ENCODE measurements at places on chromosomes 16 and 17.

GRCh38 chr17:32658470-32659418 is 172.0 kb downstream of the CDK5R1 start:
- no peak for DNase-seq

- peak; percentile 36 for DNase-seq
Measured at GRCh38 chr16:68229431-68230175, 6.3 kb downstream of the ESRP2 start.

DNA sequence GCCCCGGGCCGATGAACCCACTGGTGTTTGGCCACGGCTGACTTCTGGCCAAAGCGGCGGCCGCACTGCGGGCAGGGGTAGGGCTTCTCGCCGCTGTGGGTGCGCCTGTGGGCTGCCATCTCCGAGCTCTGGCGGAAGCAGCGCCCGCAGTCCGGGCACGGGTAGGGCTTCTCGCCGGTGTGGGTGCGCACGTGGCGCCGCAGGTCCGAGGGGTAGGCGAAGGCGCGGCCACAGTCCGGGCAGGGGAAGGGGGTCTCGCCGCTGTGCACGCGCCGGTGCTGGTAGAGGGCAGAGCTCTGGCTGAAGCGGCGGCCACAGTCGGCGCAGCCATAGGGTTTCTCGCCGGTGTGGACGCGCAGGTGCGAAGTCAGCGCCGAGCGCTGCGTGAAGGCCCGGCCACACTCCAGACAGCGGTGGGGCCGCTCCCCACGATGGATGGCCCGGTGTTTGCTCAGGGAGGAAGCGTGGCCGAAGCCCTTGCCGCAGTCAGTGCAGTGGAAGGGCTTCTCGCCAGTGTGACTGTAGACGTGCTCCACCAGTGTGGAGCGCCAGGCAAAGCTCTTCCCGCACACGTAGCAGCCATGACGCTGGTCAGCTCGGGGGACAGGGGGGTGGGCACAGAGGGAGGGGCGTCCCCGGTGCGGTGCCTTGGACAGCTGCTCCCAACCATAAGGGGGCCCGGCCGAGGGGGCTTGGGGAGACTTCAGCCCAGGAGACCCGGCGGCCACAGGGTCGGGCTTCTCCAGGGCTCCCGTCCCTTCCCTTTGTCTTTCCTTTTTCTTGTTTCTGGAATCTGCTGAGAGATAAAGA is 2.7 kb downstream of the ZNF764 start:
- DNase-seq = no peak

- DNase-seq = no peak
Measured at GRCh38 chr16:66693149-66693548, 3.4 kb downstream of the CMTM4 start.

- DNase-seq = no peak
Measured at GRCh38 chr17:14135906-14136590, 66.7 kb downstream of the COX10 start.

DNA sequence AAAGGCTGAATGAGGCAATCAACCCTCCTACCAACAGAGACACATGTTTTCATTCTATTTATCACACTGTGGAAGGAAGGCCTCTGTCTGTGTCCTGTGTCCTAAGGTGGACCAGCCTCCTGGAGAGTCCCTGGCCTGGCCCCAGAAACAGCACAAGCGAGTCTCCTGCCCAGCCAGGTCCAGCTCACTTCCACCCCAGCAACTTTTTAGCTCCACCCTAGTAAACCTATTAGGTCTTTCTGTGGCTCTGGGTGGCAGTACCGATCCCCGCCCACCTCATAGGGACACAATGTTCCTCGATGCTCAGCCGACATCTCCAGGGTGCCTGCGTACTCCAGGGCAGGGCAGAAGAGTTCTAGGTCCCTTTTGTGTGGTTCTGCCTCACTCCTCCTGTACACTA is 10.7 kb downstream of the DRC3 start:
- DNase-seq = no peak

DNA sequence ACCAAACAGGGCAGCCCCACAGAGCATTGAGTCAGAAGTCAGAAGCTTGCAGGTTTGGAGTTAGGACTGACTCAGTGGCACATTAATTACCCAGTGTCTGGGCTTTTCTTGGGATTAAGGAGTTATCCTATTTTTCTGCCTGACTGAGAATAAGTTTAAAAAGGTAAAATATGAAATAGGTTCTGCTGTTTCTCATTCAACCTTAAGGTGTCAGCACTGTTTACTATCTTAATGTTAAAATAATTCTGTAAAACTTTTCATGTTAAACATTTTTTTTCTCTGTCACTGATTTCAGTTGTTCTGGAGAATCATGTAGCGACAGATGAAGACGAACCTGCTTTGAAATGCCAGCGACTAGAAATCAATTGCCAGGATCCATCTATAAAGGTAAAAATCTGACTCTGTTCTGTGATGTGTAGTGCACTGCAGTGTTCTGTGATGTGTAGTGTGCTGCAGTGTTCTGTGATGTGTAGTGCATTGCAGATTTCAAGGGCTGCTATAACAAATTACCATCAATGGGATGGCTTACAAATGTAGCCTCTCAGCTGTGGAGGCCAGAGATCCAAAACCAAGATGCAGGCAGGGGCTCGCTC is 128.0 kb downstream of the LAT start:
- no peak for DNase-seq

DNA sequence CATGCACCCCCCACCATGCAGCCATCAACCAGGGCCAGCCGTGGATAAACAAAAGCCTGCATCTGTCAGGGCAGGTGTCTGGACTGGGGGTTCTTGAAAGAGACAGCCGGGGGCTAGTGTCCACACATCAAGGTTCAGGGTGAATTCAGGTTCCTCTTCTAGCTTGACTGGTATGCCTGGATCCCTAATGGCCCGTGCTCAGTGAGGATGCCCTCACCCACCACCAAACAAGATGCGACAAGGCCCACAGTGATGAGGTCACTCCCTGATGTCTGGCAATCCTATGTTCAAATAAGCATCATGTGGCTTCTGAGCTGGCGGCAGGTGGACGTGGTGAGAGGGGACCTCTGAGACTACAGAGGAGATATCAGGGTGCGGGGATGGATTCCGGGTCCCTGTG is 64.6 kb downstream of the GOSR1 start:
- no peak for DNase-seq

- DNase-seq = no peak
Measured at GRCh38 chr16:57763285-57764005, 27.9 kb downstream of the KATNB1 start.

GRCh38 chr17:50556803-50557202 is 3.7 kb upstream of the CACNA1G start:
- no peak for DNase-seq

GRCh38 chr16:66127459-66128370 is 238.8 kb upstream of the CDH5 start:
- DNase-seq = no peak

DNA sequence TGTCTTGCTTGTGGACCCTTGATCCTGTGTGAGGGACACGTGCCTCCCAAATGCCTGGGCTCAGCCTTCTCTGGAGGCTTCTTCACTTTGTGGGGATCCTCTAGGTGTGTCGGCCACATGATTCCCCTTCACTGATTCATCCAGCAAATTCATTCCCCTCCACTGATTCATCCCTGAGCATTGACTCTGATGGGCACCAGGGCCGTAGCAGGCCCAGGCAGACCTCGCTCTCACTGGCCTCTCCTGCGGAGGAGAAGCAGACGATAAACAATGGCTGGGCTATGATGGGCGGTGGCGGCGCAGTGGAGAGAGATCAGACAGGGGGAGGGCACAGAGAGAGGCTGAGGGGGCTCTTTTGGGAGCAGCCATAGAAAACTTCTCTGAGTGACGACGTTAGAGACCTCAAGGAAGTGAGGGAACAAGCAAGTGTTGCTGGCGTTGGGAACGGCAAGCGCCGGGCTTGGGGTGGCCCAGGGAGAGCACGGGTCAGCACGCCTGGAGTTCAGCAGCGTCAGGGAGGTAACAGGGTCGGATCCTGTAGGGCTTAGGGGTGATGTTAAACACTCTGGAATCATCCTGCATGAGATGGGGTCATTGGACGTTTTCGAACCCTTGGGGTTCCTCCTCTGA is 17.5 kb upstream of the RPTOR start:
- DNase-seq = no peak

DNA sequence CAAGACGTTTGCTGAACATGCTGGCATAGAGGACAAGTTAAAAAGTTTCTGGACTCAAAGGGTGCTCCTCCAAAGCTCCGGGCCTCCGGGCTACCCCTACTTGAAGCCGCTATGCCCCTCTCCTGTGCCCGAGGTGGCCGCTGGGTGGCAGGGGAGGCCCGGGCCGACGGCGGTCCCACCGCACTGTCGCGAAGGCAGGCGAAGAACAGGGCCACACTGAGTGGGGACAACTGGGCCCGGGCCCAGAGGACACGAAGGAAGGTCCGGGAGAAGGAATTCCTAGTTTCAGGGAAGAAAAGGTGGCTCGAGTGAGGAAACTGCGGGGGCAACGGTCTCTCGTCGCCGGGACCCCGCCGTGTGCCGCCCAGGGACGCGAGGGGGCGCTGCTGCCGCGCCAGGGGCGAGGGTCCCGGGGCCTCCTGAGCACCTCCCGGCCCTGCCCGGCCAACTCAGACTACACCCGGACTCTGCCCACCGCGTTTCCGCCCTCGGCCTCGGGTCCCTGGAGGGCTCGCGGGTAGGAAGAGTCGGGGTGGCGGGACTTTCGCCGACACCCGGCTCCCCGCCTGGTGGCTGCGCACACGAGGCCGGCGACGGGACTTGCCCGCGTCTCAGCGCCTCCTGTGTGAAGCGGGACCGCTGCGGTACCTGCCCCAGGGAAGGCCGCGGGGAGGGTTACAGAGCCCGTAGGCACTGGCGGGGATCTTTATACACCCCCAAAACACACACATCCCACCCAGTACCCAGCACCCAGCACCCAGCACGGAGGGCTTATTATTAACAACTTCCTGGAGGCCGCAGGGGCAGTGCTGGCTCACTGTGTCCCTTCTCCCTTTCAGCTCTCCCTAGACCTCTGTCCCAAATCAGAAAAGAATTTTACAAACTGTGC is 772 bp upstream of the CHCT1 start:
- DNase-seq = peak; percentile 65

DNA sequence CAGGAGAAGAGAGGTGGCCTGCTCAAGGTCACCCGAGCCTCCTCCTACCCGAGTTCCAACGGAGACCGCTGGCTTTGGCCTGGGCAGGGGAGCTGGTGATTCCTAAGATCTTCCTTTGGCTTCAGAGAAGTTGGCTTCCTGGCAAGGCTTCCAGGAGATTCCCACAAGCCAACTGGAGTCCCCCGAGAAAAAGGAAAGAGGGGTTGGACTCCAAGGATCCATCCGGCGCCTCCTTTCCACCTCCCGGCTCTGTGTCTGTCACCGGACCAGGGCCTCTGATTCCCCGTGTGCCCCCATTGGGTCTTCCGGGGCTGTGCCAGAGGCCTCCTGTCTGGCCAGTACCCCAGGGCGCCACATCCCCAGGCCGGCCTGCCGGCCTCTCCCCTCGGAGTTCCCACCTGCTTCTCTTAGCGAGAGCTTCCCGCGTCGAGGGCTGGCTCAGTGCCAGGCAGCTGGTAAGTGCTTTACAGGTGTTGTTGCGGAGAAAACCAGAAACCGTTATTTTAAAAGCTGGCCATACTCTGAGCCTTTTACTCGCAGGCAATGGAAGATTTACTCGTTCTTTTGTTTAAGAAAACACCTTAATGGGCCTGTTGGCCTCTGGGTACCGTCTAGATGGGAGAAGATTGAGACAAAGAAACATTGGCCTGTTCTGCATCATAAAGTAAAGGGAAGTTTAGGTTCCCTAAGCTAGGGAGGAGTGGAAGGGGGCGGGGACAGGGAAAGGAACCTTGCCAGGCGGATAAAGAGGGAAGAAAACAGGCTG is 258.4 kb upstream of the SDK2 start:
- DNase-seq = no peak

DNA sequence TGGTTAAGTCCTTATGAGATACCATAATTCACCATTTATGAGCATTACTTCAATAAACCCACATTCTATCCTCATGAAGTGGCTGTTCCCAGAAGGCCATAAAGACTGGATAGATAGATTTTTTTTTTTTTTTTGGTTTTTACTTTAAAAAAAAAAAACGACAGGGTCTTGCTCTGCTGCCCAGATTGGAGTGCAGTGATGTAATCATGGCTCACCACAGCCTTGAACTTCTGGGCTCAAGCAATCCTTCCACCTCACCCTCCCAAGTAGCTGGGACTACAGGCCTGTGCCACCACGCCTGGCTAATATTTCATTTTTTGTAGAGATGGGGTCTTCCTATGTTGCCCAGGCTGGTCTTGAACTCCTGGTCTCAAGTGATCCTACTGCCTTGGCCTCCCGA is 102.3 kb downstream of the XYLT1 start:
- DNase-seq = no peak

Data from T-helper 2 cell treated with Interferon-gamma antibody and Interleukin-4, amounts not matched to agents 5 μg/mL and 100 μg/mL, for 36 hours (primary cell).